Islet precursor cell (in vitro differentiated cells): ENCODE measurements at places on chromosomes 16 and 17.
A peak's percentile ranks its signal among the peaks of the same experiment; 100 is the strongest.

GRCh38 chr17:50805486-50805885, 29.9 kb upstream of the WFIKKN2 start:
- no peak for DNase-seq

GRCh38 chr17:72118335-72119076, 2.3 kb upstream of the SOX9 start:
- peak; percentile 93 for DNase-seq

- peak; percentile 93 for DNase-seq
These were observed at the start of gene ATXN1L for GRCh38 chr16:71845639-71846430. TSS of gene ATXN1L (plus strand) at chr16:71845976. CDS start at chr16:71849741, 3,765 bp downstream.

DNA sequence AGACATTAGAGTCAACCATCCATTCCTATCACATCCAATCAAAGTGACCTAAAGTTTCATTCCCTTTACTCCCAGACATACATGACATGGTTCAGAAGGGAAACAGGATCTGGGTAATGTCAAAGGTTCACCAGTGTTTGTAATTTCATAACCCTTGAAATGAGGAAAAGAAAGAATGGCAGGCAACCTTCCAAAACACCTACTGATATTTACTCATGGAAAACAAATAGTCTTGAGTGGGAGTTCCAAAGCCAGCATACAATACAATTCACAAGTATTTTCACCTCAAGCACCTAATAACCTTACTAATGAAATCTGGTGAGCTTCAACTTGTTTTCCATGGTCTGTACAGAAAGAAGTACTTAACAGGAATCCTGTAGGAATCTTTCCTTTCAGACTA, 72.5 kb upstream of the AXIN2 start:
- no peak for DNase-seq

GRCh38 chr16:1193143-1193824, 31.8 kb downstream of the TPSG1 start:
- no peak for DNase-seq

- no peak for DNase-seq
These were observed 210.9 kb downstream of the XYLT1 start for GRCh38 chr16:17259751-17260270.

- DNase-seq: no peak
These were observed 87.1 kb downstream of the PLXDC1 start for GRCh38 chr17:39064374-39064773.

DNA sequence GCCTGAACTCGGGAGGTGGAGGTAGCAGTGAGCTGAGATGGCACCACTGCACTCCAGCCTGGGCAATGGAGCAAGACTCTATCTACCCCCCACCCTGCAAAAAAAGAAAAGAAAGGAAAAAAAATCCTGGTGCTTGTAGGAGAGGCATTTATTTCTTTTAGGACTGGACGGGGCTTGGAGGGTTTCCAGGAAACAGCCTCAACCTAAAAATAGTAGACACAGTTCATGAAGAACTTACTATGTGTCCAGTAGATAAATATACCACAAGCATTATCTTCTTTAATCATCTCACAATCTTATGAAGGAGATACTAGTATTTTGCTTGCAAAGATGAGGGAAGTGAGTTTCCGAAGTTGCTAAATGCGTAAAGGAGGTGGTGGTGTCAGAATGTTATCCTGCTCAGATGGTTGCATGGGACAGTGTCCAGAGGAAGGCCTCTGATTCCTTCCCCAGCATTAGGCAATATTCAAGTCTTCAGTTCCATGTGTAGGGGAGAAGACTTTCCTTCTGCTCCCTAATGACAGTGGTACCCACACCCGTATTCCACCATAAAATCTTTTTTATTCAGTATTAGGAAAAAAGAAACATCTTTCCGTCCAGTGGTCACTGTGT, 263.2 kb downstream of the WWOX start:
- DNase-seq: no peak

DNA sequence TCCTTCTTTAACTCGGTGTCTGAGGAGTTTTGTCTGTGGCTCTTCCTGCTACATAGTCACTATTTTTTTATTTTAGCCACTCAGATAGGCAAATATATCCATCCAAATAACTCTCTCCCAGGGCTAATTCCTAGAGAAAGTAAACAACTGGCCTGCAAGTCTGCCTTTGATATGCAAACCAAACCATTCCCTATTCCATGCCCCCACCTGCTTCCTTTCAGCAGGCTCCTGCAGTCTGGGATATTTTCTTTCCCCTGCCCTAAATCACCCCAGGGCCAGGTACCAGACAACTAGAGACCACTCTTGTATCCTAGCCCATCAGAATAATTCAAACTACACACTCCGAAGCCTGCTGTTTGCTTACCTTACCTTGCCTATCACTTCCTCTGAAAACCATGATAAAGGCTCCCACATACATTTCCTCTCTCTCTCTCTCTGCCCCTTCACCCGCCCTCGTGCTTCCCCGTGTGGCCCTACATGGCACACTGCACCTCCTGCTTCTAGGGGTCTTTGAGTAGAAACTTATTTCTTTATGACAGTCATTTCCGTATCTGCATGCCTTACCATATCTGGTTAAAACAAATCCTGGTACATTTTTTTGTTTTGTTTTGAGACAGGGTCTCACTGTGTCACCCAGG, 8.3 kb downstream of the CD300H start:
- no peak for DNase-seq

GRCh38 chr16:29737713-29738112, 8.1 kb downstream of the C16orf54 start:
- no peak for DNase-seq

DNA sequence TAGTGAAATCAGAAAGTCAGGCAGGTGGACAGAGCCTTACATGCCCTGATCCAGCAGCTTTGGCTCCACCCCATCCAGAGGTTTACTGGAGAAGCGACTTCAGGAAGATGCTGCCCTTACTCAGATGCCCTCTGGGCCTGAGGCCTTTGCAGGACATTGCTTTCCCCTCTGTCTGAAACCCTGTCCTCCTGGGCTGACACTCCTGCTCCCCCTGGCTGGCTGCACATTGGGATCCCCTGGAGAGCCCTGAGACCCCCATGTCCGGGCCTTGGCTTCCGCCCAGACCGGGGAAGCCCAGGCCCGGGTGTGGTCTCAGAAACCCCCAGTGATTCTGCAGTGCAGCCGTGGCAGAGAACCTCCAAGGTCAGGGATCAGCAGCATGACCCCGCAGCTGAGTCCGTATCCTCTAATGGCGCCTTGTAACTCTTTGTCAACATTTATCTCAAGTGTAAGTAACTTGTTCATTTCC, 36.6 kb downstream of the BCO1 start:
- peak; percentile 62 for DNase-seq

DNA sequence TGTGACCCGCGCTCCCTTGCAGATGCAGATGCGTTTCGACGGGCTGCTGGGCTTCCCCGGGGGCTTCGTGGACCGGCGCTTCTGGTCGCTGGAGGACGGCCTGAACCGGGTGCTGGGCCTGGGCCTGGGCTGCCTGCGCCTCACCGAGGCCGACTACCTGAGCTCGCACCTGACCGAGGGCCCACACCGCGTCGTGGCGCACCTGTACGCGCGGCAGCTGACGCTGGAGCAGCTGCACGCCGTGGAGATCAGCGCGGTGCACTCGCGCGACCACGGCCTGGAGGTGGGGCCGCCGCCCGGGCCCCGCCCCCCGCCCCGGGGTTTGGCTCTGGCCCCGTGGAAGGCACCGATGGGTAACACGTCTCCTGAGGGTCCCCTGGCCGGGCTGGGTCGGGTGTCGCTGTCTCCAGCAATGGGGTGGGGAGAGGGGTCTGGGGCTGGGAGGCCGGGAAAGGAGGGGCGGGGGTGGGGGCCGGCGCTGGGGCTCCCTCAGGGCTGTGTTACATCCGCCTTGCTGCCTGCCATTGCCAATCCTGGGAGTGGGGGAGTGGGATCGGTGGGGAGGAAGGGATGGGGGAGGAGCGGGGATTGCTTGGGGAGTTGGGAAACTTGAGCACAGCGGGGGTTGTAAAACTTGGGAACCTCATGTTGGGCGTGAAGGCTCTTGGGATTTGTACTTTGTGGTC, 737 bp downstream of the NUDT16L1 start:
- DNase-seq: peak; percentile 70

DNA sequence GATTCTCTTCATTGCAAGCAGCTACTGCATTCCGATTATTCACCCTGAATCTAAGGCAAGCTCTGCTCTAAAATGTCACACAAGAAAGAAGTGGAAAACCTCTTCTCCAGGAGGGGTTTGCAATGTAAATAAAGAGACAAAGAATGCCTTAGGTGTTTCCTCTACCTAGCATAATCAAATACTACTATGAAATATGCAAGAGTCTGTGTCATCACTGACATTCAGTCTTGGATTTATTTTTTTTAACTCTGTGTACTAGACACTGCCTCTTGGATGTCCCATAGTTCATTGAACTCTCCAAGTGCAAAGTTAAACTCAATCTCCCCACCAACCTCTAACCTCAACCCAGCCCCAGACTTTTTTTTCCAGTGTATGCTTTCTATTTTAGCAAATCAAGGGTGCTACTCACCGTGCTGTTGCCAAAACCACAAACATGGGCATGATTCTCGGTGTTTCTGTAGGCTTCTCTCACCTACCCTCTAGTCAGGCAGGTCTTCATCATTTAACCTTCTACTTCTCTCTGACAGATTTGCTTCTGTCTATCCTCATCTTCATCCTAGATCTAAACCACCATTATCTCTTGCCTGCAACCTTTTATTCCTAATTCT, 329.1 kb downstream of the CDH13 start:
- no peak for DNase-seq

- DNase-seq: no peak
These were observed 8.6 kb upstream of the AKTIP start for GRCh38 chr16:53511403-53512280.

DNA sequence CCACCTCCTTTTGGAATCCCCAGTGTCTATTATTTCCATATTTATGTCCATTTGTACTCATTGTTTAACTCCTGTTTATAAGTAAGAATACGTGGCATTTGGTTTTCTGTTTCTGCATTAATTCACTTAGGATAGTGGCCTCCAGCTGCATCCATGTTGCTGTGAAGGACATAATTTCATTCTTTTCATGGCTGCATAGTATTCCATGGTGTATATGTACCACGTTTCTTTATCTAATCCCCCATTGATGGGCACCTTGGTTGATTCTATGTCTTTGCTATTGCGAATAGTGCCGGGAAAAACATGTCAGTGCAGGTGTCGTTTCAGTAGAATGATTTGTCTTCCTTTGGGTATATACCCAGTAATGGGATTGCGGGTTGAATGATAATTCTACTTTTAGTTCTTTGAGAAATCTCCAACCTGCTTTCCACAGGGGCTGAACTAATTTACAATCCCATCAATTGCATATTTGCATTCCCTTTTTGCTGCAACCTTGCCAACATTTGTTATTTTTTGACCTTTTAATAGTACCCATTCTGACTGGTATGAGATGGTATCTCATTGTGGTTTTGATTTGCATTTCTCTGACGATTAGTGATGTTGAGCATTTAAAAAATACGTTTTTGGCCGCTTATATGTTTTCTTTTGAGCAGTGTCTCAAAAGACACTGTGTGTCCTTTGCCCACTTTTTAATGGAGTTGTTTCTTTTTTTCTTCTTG, 373.2 kb upstream of the TNRC6C start:
- DNase-seq: no peak

GRCh38 chr17:34859652-34860051, 101.6 kb downstream of the CCT6B start:
- DNase-seq: no peak

DNA sequence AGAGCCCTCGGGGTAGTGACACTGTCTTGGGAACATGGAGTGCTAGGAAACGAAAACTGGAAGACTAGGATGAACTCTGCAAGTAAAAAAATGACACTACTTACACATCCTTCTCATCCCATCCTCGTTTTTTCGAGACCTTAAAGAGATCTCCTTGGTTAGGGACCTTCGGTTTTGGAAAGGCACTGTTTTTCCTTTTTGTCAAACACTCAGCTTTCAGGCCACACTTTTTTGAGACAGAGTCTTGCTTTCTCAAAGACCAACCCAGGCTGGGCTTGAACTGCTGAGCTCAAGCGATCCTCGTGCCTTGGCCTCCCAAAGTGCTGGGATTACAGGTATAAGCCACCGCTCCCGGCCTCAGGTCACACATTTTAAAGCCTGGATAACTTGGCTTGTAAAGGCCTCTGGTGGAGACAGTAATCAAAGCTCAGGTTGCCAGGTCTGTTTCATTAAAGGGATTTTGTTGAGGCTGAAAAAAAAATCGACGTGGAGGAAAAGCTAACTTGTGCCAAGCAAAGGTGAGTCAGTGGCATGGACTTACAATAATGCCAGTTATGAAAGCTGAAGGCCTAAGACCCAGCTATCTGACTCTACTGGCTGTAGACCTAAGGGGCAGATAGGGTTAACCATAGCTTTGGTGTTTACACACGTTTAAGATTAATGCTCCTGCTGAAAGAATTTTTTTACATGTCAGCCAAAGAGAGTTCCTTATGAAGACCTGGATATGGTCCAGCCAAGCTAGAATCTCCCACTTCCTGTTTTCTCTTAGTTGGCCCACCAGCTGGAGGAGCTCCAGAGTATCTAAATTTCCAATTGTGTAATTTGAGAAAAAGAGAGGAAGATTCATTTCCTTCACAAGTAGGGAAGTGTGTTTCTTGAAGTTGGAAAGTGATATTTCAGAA, 823 bp downstream of the NBR1 start:
- DNase-seq: peak; percentile 57

DNA sequence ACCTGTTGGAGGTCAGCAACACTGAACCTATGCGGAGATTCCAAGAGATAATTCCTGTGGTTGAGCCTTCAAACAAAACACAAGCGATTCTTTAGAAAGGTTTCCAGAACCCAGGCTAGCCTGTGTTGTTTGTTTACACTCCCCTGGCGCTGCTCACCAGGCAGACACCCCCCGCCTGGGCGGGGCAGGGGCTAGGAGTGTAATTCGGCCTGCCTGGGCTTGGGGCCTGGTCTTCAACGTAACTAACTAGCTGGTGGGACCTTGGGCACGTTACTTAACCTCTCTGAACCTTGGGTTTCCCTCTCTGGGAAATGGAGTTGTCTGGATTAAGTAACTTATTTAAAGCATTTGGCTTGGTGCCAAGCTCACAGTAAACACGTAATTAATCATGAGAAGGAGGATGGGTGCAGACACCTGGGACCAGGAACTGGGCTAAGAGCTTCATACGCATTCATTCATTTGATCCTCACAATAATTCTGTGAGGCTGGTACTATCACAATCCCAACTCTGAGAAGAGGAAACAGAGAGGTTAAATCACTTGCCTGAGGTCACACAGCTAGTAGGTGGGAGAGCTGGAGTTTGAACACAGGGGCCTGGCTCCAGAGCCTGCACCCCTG, 7.6 kb upstream of the ARHGAP27 start:
- DNase-seq: peak; percentile 97

- no peak for DNase-seq
These were observed 60.5 kb downstream of the AMFR start for GRCh38 chr16:56364865-56365264.

DNA sequence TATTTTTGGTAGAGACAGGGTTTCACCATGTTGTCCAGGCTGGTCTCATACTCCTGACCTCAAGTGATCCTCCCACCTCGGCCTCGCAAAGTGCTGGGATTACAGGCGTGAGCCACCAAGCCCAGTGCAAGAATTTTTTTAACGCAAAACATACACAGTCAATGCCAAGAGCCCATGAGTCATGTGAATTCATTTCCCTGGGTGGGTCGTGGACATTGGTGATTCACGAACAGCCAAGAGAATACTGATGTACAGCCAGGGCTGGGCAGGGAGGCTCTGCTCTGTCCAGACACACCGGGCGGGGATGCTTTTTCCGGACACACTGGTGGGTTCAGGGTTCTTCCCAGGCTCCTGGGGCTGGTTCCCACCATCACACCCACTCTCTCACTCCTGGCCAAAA, 17.7 kb downstream of the SLC38A8 start:
- DNase-seq: no peak

GRCh38 chr17:67125417-67125816, 81.1 kb downstream of the CACNG1 start:
- DNase-seq: no peak
